ENCODE measurements at places on chromosomes 16 and 17.

DNA sequence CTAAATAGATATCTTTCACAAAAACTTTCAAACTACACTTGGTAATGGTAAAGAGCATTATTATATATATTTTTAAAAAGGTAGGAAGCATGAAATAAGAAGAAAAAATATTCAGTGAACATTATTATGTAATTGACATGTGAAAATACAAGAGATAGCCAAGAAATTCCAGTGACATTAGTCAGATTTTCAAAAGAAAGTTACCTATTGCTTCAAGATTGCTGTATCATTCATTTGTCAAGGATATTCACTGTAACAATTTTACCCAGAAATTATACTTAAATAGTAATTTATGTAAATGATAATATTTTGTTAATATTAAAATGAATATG lies 350.2 kb downstream of the KIF2B start:
- no peak for DNase-seq

- DNase-seq = no peak
Observed at GRCh38 chr17:55722742-55723487, at the start of gene TMEM100. Gene TMEM100 (minus strand): TSS chr17:55722864. CDS start chr17:55721070, 1,794 bp downstream.

- DNase-seq = no peak
Observed at GRCh38 chr16:49599281-49599680, 225.7 kb downstream of the C16orf78 start.

- DNase-seq = no peak
Observed at GRCh38 chr17:64420143-64420670, 28.7 kb upstream of the MILR1 start.

- DNase-seq = no peak
Observed at GRCh38 chr17:42669977-42670788, 6.6 kb downstream of the PLEKHH3 start.

DNA sequence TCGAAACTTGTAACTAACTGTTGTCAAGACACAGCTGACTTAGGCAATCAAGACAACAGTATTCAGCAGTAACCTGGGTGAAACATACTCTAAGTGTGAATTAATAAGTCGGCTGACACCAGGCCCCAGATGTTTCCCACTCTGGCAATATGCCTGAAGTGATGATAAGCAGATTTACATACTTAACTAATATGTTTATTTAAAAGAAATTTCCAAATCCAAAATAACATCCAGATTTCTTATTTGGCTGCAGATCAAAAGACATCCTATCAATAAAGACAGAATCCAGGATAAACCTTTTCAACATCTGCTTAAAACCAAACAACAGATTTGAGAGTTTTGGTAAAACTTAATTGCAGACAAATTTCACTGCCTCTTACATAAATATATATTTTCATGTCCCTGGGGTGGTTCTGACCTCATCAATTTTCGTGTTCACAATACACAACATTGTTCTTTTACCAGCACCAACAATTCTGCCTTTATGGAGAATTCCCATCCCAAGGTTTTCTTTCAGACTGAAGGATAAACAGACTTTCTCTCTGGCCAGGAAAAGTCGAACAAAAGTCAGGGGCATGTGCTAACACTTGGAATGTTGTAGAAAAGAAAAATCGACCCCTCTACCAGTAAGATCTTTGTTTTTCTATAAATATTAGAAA lies 45.1 kb upstream of the TOX3 start:
- no peak for DNase-seq

DNA sequence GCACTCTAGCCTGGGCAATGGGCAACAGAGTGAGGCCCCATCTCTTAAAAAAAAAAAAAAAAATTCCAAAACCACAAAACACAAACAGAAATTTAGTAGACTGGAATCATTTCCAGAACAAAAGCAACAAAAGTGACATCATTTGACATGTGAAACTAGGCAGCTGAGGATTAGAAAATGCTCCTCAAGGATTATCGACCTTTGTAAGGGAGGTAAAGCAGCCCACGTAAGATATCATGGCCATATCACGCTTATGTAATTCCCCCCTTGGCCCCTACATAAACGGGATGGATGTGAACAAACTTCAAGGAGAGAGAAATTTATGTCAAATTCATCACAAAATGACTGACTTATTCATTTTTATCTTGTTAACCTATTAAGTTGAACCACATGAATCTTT lies 83.3 kb downstream of the WDR59 start:
- no peak for DNase-seq

DNA sequence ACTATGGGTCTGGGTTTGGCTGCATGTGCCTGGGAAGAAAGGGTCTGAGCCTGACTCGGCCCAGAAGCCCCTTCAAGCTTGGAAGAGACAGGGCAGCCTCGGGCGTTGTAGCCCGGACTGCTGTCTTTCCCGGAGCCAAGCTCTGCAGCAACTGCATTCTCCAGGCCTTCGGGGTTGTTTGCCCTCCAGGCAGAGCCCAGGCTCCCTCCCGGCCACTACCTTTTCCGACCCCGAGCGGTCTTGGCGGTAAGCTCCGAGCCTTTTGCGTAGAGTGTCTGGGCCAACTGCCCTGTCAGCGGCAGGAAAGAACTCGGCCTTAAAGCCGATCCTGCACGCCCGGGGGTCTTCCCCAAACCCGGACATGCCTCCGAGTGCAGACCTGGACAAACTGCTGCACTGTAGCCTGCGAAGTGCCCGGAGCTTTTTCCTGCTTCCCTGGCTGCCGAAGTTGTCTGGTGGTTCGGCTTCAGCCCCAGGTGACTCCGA lies 1.3 kb downstream of the LHX1 start:
- no peak for DNase-seq

GRCh38 chr17:53633856-53634255 lies 188.9 kb upstream of the KIF2B start:
- DNase-seq = no peak

GRCh38 chr17:44829523-44830358 lies at the start of gene GJC1:
Gene GJC1 (minus strand): TSS chr17:44830287. CDS start chr17:44805817, 24,470 bp downstream.
- no peak for DNase-seq

DNA sequence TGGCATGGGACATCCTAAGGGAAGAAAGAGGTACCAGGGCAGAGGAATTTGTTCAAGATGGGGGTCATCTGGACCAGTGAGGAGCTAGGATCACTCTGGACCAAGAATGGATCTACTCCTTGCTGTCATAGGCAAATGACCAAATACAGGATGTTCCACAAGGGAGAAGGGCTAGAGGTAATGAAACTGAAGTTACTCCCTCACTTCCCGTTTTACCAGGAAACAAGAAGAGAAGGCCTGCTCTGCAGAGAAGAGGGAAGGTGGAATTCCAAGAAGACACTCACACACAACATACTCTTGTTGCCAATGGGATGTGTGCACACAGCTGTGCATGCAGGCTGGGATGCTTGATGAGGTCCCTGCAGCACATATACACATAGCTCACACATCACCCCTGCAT lies 38.6 kb downstream of the NEUROD2 start:
- DNase-seq = no peak

DNA sequence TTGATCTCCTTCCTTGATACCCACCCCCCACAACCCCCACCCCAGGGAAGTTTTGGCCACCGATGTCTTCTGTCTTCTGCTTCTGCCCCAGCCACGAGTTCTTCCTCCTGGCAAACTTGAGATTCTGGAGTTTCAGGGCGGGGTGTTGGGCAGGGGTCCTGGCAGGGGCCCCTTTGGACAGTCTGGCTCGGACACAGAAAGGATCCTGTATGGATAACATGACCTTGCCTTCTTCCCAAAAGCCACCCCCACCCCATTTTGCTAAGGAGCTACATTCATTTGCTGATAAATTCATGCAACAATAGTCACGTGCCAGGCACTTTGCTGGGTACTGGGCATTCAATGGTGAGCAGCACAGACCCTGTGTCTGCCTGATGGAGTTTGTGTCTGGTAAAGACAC lies 5.9 kb upstream of the COL1A1 start:
- no peak for DNase-seq

- no peak for DNase-seq
Observed at GRCh38 chr17:63926164-63926563, 6.0 kb downstream of the CD79B start.

- DNase-seq = no peak
Observed at GRCh38 chr16:82404586-82405315, 222.0 kb upstream of the CDH13 start.

GRCh38 chr17:39144416-39144840 lies 7.0 kb downstream of the PLXDC1 start:
- peak; percentile 73 for DNase-seq

DNA sequence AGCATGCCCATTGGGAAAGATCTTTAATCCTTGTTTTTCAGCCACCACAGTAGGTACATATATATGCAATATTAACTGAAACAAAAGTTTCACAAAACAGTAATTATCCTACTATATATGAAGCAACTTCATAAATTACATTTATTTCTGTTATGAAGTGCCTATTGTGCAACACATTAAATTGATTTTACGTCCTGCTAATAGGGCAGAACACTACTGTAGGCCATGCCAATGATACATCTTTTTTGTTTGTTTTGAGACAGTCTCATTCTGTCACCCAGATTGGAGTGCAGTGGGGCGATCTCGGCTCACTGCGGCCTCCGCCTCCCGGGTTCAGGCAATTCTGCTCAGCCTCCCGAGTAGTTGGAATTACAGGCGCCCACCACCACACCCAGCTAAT lies 29.1 kb downstream of the SF3B3 start:
- no peak for DNase-seq

GRCh38 chr16:77551357-77551756 lies 116.5 kb upstream of the ADAMTS18 start:
- no peak for DNase-seq

DNA sequence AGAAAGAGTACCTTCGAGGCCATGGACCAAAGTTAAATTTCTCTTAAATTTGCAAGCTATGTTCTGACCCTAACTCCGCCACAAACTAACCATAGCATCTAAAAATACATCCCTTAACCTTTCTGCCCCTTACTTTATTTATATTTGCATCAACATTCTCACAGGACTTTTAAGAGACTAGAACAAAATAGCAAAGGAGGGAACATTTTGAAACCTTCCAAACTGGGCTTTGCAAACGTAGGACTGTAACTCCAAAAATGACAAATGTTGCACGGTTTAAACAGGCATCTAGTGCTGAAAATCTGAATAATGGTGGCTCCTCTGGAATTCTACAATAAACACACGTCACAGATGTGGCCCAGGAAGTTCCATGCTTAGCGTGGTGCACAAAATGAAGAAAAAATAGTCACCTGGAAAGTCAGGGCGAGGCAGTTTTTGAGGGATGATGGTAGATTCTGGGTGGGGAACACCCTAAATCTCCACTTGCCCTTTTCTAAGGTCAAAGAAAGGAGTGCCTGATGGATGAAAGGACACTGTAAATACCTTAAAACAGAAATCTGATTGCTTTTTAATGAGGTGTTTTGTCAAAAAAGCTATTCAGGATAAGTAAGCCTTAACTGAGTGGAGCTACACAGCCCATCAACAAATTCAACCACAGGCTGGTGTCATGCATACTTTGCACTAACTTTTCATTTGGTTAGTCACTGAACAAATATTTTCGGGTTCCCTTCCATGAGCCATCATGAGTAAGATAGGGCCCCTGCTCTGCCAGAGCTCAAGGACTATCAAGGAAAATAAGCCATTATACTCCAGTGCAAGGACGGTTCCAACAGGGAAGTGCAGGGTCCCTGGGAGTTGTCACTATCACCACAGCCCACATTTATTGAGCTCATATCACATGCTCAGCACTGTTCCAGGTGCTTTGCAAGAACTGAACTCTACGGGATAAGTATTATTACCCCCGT lies 21.2 kb downstream of the ARHGAP17 start:
- DNase-seq = no peak
